ENCODE measurements at places on chromosomes 11 and 22.
A peak's percentile ranks its signal among the peaks of the same experiment; 100 is the strongest.

- no peak for DNase-seq
- H3K36me3 ChIP-seq: no peaks in the 10 kb centered on the region
- no peak overlapping the region for H3K27ac ChIP-seq
- H3K27me3 ChIP-seq: peaks cover 68% of the 10 kb centered on the region
- H3K4me3 ChIP-seq: no peak overlapping the region
Observed at GRCh38 chr11:31822175-31822926, 11.2 kb upstream of the PAX6 start.

DNA sequence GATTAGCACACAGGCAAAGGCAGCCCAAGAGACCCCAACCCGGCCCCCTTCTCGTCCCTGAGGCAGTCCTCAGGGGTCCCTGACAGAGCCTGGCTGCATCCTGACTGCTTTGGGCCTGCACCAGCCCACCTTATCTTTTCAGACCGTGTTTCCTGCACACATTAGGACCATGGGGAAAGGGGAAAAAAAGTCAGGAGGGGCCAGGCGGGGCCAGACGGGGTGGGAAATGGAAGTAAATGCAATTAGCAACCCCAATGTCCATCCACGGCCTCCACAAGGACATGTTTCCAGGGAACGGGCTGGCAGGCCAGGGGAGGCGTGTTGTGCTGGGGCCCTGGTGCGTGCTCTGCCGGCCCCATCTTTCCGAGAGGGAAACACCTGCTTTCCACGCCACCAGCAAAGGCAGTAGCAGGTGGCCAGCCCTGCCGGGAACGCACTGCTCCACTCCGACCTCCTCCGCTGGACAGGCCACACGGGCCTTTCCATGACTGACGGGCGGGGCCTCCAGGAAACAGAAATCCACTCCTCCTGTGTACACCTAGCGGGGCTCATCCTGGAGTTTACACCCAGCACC is 7.4 kb downstream of the EHD1 start:
- peak overlapping the region; percentile 88 for H3K27ac ChIP-seq
- no peak for DNase-seq
- H3K4me3 ChIP-seq: peak overlapping the region; percentile 51
- H3K27me3 ChIP-seq: no peaks in the 10 kb centered on the region
- H3K36me3 ChIP-seq: peaks cover 56% of the 10 kb centered on the region

- H3K36me3 ChIP-seq: peaks cover 2% of the 10 kb centered on the region
- peaks cover 26% of the 10 kb centered on the region for H3K4me1 ChIP-seq
- H3K27ac ChIP-seq: no peak overlapping the region
Observed at GRCh38 chr22:20395907-20396287, 1.9 kb downstream of the ZNF74 start.

GRCh38 chr22:30250661-30251267 is 4.2 kb upstream of the LIF start:
- peaks cover 3% of the 10 kb centered on the region for H3K36me3 ChIP-seq
- no peaks in the 10 kb centered on the region for H3K27me3 ChIP-seq
- H3K27ac ChIP-seq: no peak overlapping the region

- H3K27ac ChIP-seq: peak overlapping the region; percentile 73
- H3K4me1 ChIP-seq: peaks cover 6% of the 10 kb centered on the region
Observed at GRCh38 chr11:77308838-77309237, 7.4 kb upstream of the GDPD4 start.

- H3K27me3 ChIP-seq: no peaks in the 10 kb centered on the region
- DNase-seq: no peak
- no peaks in the 10 kb centered on the region for H3K36me3 ChIP-seq
- H3K27ac ChIP-seq: no peak overlapping the region
- H3K4me1 ChIP-seq: no peaks in the 10 kb centered on the region
- H3K4me3 ChIP-seq: no peak overlapping the region
Observed at GRCh38 chr11:64097468-64098317, 62.0 kb downstream of the FLRT1 start.

DNA sequence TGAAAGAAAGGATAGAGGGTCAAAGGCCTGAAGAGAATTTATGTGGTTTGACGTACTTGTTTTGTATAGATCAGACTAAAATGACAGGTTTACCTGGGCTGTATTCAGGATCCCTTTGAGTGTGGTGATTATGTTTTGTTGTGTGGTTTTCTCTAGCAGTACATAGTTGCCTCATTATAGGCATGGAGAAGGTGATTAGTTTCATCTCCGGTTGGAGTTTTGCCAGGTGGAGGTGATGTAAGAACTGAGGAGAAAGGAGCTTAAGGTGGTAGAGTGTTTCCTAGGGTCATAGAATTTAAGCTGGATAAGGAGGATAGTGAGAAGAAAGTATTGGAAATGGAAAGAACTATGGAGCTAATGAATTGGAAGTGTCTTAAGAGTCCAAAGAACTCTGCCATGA is 229.0 kb downstream of the TMEM135 start:
- H3K36me3 ChIP-seq: no peaks in the 10 kb centered on the region
- no peak overlapping the region for H3K4me3 ChIP-seq
- no peak overlapping the region for H3K27ac ChIP-seq
- no peak for DNase-seq

GRCh38 chr11:112096194-112096593 is 9.5 kb downstream of the SDHD start:
- H3K36me3 ChIP-seq: peaks cover 26% of the 10 kb centered on the region
- H3K27me3 ChIP-seq: no peaks in the 10 kb centered on the region
- H3K4me1 ChIP-seq: no peaks in the 10 kb centered on the region
- H3K4me3 ChIP-seq: no peak overlapping the region
- no peak for DNase-seq
- H3K27ac ChIP-seq: no peak overlapping the region

GRCh38 chr11:123301013-123301591 is 106.1 kb upstream of the CLMP start:
- H3K4me3 ChIP-seq: no peak overlapping the region
- no peak for DNase-seq
- H3K36me3 ChIP-seq: no peaks in the 10 kb centered on the region
- H3K27ac ChIP-seq: peak overlapping the region; percentile 35
- peaks cover 43% of the 10 kb centered on the region for H3K4me1 ChIP-seq

GRCh38 chr11:60195923-60196368 is 13.1 kb upstream of the MS4A6A start:
- peaks cover 19% of the 10 kb centered on the region for H3K27me3 ChIP-seq
- peaks cover 20% of the 10 kb centered on the region for H3K4me1 ChIP-seq
- no peak for DNase-seq
- H3K27ac ChIP-seq: no peak overlapping the region

DNA sequence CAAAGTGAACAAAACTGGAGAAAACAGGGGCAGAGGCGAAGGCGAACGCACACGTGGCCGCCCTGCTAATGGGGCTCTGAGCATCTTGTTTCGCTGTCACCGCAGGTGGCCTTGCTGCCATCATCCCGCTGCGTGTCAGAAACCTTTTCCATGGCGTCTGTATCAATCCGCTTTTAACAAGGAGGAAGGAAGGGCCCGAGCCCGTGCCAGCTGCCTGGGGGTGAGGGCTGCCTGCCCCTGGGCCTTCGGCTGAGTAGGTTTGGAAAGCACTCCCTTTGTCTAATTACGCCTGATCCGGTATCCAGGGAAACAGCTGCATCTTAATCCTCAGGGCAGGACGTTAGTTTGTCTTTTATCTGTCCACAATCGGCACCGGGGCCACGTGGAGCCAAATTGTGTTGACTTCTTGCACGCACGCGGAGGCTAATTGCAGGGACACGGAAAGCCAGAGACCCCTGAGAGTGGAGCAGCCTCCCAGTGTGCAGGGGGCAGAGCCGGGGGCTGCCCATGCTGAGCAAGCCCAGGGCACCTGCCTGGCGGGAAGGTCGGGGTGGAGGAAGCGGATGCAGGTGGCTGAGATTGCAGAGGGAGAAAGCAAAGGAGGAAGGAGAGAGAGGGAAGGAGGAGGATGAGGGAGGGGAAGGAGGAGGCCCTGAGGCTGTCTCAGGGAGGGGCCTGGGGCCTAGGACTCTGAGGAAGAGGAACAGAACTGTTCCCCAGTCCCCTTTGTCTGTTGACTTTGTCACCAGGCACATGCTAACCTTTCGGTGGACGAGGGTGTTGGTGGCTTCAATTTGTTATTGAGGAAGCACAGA is 19.2 kb upstream of the TH start:
- no peak overlapping the region for H3K27ac ChIP-seq
- H3K27me3 ChIP-seq: peaks cover 7% of the 10 kb centered on the region
- no peak overlapping the region for H3K4me3 ChIP-seq
- H3K4me1 ChIP-seq: no peaks in the 10 kb centered on the region
- no peak for DNase-seq

GRCh38 chr11:45834298-45834756 is 12.9 kb upstream of the CRY2 start:
- no peaks in the 10 kb centered on the region for H3K36me3 ChIP-seq
- H3K4me3 ChIP-seq: no peak overlapping the region
- peak overlapping the region; percentile 14 for H3K27ac ChIP-seq
- no peak for DNase-seq

- H3K4me3 ChIP-seq: no peak overlapping the region
- H3K27me3 ChIP-seq: peaks cover 3% of the 10 kb centered on the region
- no peaks in the 10 kb centered on the region for H3K4me1 ChIP-seq
- H3K27ac ChIP-seq: no peak overlapping the region
Observed at GRCh38 chr11:113675003-113675561, 31.0 kb downstream of the TMPRSS5 start.

DNA sequence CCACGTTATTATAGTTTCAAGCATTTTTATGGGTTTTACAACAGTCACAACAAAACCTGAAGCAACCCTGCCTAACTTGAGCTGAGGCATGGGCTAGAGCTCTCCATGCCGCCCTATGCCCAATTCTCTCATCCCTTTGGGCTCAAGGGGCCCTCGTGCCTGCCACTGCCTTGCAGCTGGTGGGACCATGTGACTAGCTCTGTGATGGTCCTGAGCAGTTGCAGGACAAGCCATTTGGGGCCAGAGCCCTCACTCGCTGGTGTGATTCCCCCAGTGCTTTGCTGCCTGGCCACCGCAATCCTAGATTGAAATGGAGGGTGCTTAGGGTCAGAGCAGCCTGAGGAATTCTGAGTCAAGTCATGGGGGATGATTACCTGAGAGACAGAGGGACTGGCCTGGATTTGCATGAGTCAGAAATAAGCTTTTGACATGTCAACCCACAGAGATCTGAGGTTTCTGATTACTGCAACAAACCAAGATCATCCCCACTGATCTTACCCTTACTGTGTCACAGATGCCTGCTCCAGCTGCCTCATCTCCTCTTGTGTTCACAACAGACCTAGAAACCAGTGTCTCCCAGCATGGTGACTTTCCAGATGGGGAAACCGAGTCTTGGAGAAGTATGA is 323.7 kb downstream of the BRD1 start:
- peaks cover 8% of the 10 kb centered on the region for H3K4me1 ChIP-seq
- H3K36me3 ChIP-seq: peaks cover 9% of the 10 kb centered on the region
- no peak overlapping the region for H3K4me3 ChIP-seq
- no peak overlapping the region for H3K27ac ChIP-seq
- H3K27me3 ChIP-seq: no peaks in the 10 kb centered on the region

- H3K4me1 ChIP-seq: no peaks in the 10 kb centered on the region
- H3K27me3 ChIP-seq: no peaks in the 10 kb centered on the region
- no peak overlapping the region for H3K27ac ChIP-seq
- no peak for DNase-seq
Observed at GRCh38 chr11:131884461-131885073, 514.2 kb downstream of the NTM start.

DNA sequence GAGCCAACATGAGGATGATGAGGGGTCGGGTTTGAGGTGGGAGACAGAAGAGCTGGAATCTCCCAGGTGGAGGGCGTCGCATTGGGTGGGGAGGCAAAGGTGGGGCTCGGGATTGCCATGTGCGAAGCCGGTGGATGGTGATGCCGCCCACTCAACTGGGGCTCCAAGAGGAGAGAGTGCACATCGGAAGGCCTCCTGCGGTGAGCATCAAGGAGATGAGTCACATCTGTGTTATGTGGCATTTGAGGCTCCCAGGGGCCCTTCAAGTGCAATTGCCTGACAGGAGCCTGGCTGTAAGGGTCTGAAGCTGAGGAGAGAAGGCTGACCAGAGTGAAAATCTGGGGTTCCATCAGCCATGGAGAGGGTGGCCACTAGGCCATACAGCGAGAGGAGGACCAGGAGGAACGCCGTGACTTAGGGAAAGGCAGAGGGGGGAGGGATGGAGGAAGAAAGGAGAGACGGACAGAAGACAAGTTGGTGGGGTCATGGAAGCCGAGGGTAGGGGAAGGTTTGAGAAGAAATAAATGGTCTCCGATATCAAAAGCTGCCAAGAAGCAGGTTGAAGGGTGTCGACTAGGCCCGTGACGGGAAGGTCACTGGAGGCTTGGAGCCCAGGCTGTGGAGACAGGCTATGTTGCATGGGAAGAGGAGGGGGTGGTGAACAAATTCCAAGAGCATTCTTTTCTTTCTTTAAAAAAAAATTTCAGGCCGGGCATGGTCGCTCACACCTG is 21.3 kb downstream of the RASD2 start:
- peak; percentile 39 for DNase-seq
- H3K4me3 ChIP-seq: no peak overlapping the region
- peaks cover 7% of the 10 kb centered on the region for H3K4me1 ChIP-seq

DNA sequence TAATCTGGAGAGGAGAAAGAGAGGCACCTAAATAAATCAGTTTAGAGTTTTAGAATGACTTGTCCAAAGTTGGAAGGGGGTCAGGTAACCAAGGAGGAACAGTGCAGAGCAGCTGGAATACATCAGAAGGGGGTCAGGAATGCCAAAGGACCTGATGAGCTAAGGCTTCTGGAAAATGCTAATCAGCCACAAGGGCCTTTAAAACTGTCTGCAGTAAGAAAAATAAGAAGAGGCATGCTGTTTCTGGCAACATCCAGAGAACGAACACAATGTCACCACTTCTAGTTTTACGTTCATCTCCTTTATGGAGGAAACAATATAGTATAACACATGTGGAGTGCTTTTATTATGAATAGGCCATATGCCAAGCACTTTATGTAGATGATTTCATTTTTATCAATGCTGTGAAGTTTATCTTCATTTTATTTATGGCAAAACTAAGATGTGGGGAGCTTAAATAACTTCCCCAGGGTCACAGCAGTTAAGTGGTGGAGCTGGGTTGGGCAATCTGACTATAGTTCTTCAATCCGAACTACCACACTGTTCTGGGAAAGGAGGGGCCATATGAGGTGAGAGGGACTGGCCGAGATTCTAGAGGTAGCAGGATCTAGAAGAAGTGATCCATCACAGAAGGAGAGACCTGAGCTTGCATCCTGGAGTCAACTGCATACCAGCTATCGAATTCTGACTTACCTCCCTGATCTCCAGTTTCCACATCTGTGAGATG is 22.6 kb downstream of the ACO2 start:
- H3K4me1 ChIP-seq: peaks cover 8% of the 10 kb centered on the region
- H3K36me3 ChIP-seq: no peaks in the 10 kb centered on the region
- H3K4me3 ChIP-seq: no peak overlapping the region
- H3K27me3 ChIP-seq: no peaks in the 10 kb centered on the region
- DNase-seq: no peak

- no peak for DNase-seq
- H3K4me3 ChIP-seq: no peak overlapping the region
- H3K27me3 ChIP-seq: peaks cover 7% of the 10 kb centered on the region
- H3K27ac ChIP-seq: no peak overlapping the region
- H3K36me3 ChIP-seq: no peaks in the 10 kb centered on the region
Observed at GRCh38 chr22:34293324-34293723, 373.0 kb upstream of the LARGE1 start.

GRCh38 chr11:71449596-71449995 is 1.4 kb upstream of the DHCR7 start:
- H3K36me3 ChIP-seq: peaks cover 45% of the 10 kb centered on the region
- no peak for DNase-seq
- peaks cover 50% of the 10 kb centered on the region for H3K4me1 ChIP-seq
- H3K27me3 ChIP-seq: no peaks in the 10 kb centered on the region
- H3K4me3 ChIP-seq: peak overlapping the region; percentile 88

- no peaks in the 10 kb centered on the region for H3K36me3 ChIP-seq
- no peaks in the 10 kb centered on the region for H3K4me1 ChIP-seq
- no peak overlapping the region for H3K4me3 ChIP-seq
- no peak overlapping the region for H3K27ac ChIP-seq
- DNase-seq: no peak
Observed at GRCh38 chr11:134531327-134532130, 119.5 kb upstream of the B3GAT1 start.
